HT-29 (cell line): ENCODE measurements at places on chromosomes 5 and 9. TPM values are rescaled to one million over a fixed set of nuclear protein-coding genes. Genes with fewer than 3 reads are reported as not detected.

GRCh38 chr9:130197386-130197785, 25.2 kb downstream of the NCS1 start:
- DNase-seq: no peak

DNA sequence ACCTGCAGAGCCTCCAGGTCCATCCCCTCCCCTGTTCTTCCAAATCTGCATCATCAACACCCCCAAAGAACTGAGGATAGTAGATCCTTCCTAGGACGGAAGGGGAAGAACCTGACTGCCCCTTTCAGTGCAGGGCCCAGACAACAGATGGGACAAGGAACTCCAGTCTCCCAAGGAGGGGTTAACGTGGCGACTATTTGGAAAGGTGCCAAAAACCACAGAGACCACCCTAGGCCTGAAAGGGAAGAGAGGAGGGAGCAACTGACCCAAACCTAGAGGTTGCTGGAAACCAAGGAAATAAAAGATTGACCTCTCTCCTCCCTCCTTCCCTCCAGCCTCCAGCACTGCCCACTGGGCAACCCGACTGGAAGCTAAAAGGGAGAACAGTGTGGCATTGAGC, 59.7 kb upstream of the NEURL1B start:
- DNase-seq: no peak

GRCh38 chr9:33623658-33624586, 99.9 kb downstream of the ANKRD18B start:
- DNase-seq: peak; percentile 95

DNA sequence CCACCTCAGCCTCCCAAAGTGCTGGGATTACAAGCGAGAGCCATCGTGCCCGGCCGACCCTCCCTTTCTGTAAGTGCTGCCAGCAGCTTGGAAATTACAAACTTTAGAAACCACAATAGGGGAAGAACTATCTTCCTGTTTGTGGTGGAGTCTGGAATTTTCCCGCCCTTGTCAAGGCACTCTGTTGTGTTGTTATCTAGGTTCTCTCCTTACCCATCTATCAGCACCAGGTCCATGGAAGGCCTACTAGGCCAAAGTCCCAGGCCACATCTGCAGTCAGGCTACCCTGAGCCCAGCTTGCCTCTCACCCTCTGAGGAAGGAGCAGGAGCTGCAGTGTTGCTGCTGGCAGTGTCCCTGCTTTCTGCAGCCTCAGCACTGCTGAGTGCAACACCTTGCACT, 214.9 kb downstream of the MCTP1 start:
- no peak for DNase-seq

DNA sequence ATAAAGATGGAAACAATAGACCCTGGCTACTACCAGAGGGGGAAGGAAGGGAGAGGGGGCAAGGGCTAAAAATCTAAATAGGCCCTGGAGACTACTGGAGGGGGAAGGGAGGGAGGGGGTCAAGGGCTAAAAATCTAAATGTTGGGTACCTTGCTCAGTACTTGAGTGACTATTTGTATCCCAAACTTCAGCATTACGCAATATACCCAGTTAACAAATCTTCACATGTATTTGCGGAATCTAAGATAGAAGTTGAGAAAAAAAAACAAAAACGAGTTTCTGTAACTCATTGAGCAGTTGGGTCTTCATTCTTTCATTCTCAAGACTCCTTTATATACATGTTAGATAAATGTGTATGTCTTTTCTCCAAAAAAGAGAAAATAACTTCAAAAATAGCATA, 537.4 kb downstream of the TAF11L14 start:
- no peak for DNase-seq

GRCh38 chr5:1946122-1946677, 63.5 kb upstream of the IRX4 start:
- no peak for DNase-seq

DNA sequence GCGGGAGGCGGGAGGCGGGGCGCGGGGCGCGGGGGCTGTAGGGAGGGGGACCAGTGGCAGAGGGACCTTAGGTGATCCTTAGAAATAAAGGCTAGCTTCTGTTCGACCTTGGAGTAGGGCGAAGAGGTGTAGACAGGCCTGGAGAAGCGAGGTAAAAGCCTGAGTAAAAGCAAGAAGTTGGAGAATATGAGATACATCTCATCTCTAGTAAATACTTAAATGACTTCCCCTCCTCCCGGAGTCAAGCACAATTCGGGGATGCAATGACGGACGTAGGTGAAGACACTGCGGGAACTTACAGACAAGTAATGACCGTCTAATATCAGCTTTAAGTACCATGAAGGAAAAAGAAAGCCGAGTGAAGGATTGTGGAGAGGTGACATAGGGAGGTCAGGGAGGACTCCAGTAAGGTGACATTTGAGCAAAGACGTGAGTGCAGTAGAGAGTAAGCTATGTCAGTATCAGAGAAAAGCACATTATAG, 466 bp downstream of the SMC2 start:
- no peak for DNase-seq

GRCh38 chr9:127909839-127910273, 7.0 kb downstream of the ST6GALNAC4 start:
- DNase-seq: no peak

Gene INSL6
- total RNA-seq: not detected in 2 replicates

Gene KCNMB1
- not detected in 2 replicates for total RNA-seq

Gene RNF180
- not detected in 2 replicates for total RNA-seq

Gene IFNA14
- not detected in 2 replicates for total RNA-seq
